H7 (cell line): ENCODE measurements at places on chromosomes 3 and 15.

DNA sequence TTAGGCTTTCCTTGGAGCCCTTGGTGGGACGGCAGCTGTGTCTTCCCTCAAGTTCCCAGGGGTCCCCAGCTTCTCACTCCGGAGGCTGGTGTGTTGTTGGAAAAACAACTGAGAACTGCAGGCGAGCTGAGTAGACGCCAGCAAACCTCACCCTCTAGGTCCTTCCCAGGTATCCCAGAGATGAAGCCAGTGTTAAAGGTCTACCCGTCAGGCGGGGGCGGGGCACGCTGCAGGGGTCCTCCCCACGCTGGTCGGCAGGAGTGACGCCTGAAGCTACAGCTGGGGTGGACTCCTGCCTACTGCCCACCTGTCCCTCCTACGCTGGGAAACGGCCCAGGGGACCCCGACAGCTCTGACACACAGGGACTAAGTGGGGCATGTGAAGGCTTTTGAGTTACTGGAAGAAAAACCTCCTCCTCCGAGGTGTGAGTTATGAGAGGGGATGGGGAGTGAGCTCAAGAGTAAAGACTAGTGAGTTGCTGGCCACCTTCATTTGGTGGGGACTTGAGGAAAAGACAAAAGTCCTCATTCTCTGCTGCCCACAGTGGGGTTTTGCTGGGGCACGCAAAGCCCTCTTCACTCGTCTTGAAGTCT, 32.2 kb upstream of the SNRPA1 start:
- DNase-seq = no peak

DNA sequence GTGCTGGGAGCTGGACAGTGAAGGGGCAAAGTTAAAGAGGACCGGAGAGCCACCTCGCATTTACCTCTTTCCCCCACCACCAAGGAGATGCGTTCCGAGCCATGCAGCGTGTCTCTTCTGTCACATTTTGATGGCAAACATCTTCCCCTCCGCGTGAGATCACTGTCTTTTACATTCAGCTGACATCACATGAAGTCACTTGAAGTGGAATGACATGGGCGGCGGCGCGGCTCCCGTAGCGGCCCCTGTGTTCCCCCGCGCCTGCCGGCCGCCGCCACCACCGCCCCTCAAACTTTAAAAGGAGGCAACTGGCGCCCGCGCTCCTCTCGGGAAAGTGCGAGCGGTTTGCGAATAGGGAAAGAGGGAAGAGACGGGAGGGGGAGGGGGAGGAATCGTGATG, at the start of gene FEZF2:
Gene FEZF2, minus strand, starts transcription at position 336 of the 400 bp plus-strand sequence. CDS start 682 bp downstream, outside the sequence.
- DNase-seq = peak; percentile 80

DNA sequence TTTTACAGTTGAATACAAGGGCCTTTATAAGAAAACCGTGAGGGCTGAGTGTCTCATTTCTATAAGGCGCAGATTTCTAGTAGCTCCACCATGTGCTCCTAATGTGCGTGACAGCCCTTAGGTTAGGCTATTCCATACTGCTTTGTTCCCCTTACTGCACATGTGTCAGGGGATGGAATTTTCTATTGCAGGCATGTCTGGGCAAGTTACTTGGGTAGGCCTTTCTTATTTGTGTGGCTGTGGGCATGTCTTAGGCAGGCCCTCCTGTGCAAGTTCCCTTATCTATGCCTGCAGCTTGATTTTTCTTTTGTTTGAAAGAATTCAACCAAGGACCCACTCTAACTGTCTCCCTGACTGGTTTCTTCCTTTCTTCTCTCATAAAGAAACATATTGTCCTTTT, 434.2 kb upstream of the CNTN3 start:
- no peak for DNase-seq

GRCh38 chr15:48507416-48508065, 138.0 kb downstream of the FBN1 start:
- DNase-seq = peak; percentile 33

- no peak for DNase-seq
Observed at GRCh38 chr3:4795905-4796304, 183.3 kb upstream of the BHLHE40 start.

DNA sequence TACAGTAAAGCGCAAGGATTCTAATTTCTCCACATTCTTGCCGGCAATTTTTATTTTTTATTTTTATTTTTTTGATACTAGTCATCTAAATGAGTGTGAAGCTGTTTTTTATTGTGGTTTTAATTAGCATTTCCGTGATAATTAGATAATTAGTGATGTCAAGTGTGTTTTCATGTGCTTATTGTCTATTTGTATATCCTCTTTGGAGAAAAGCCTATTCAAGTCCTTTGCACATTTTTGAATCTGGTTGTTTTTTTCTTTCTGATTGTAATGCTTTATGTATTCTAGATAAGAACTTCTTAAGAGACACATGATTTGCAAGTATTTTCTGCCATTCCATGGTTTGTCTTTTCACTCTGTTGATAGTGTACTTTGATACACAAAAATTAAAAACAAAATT, 16.1 kb downstream of the CTDSPL2 start:
- DNase-seq = no peak

DNA sequence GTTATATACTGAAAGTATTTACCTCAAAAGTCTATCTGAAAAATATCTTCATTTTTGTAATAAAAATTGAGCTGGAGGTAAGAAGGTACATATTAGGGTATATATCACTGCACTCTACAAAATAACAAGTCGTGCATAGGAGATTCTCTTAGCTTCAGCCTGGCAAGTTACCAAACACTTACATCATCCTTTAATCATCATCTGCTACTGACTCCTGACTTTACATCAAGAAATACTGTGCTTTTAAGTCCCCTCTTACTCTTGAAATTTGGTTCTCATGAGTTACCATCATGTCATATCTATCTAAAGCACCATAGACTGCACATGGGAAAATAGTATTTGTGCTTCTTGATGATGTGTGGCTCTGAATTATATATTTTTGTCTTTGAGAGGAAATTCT, 50.8 kb downstream of the LYSMD4 start:
- DNase-seq = no peak

DNA sequence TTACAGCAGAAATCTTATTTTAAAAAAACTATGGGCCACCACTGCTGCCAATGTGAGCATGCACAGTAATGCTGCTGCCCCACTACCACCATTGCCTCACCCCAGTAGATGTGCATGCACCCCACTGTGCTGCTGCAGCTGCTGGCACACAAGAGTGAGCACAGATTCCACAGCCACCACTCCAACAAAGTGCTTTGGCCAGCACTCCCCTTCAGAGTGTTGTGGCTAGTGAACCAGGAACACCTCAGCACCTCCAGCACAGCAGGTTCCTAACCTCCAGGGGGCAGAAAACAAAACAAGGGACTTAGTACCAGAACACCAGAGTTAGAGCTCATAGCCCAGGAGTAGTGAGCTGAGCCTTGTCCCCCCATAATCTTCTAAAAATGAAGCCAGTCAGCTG, 629.6 kb downstream of the PYDC2 start:
- DNase-seq = peak; percentile 15

GRCh38 chr3:24838533-24838932, 343.9 kb upstream of the THRB start:
- DNase-seq = no peak

- no peak for DNase-seq
Observed at GRCh38 chr15:57190208-57190607, 186.1 kb upstream of the CGNL1 start.
